ENCODE measurements at places on chromosomes 5 and 9. TPM values are rescaled to one million over a fixed set of nuclear protein-coding genes. Genes with fewer than 3 reads are reported as not detected.

DNA sequence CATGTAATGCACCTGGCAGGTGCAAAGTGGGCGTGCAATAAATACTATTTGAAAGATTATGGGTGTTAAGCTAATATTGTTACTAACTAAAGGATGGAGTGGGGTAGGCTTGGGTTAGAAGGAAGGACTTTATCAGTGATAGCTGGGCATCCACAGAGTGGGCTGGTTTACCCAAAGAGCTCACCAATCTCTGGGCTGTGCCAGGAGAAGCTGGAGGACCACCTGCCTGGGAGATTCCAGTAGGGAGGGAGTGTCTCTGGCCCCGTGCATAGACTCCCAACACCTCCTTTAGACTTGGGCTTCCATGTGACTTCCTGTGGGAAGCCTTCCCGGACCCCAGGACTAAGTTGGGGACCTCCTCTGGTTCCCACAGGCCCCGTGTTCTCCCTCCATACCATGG lies 5.6 kb upstream of the URM1 start:
- DNase-seq = no peak

DNA sequence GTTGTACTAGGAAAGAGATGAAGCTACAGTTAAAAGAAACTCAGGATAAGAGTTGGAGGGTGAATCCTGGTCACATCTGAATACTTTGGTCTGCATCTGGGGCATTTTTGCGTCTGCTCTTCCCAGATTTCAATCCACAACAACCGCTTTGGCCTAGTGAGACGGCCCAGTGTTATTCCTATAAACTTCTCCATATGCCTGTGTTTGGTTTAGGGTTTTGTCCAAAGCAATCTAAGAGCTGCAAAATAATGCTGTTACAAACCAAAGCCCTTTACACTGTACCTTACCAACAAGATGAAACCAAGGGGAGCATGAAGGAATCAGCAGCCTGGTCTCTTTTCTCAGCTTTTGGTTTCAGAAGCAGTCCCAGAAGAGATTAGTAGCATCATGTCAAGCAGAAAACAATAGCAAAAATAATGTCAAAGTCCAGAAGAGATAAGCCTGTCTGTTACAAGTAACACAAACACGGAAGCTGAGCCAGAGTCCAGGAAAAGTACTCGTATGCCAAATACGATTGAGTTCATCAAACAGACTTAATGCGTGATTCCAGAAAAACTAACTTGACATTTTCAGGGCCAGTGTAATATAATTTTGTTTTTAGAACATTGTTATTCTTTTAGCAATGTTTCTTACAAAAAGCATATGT lies 379.9 kb upstream of the ACO1 start:
- DNase-seq = no peak

The NR5A1 gene
- polyA plus RNA-seq = not detected

The SLC23A1 gene
- polyA plus RNA-seq = not detected
